ENCODE measurements at places on chromosomes 1 and 21.

DNA sequence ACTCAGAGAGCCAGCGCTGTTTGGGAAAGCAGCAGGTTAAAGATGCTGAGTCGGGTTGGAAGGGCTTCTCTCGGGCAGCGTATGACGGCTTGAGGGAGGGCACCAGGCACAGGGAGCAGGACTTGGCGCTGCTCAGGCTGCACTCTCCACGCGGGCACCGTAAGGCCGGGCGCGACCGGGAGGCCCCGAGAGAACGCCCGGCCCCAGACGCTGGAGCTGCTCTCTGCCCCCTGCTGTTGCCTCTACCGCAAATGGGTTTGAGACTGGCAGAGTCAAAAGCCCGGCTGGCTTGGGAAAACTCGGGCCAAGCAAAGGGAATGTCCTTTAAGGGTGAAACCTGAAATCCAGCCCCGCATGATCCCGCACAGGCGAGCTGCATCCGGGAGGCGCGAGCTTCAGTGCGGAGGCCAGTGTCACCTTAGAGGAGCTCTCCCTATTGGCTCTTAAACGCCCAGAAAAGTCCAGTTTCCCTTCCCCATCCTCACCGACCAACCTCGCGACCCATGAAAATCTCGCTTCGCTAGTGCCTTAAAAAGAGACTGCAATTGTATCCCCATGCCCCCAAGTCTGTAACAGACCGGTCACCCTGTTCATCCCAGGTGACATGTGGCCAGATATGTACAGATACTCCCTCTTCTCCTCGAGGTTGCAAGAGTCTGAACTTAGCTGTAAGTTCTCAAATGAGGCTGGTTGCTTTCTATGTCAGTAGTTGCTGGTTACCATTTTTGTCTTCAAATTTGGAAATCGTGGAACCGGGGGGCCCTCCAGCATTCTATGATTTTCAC lies 1.1 kb downstream of the PRRX1 start:
- DNase-seq: no peak

- DNase-seq: no peak
These were observed 409.6 kb upstream of the PKN2 start for GRCh38 chr1:88274431-88274830.

- DNase-seq: no peak
These were observed 19.7 kb upstream of the DIPK1A start for GRCh38 chr1:92980732-92981647.

DNA sequence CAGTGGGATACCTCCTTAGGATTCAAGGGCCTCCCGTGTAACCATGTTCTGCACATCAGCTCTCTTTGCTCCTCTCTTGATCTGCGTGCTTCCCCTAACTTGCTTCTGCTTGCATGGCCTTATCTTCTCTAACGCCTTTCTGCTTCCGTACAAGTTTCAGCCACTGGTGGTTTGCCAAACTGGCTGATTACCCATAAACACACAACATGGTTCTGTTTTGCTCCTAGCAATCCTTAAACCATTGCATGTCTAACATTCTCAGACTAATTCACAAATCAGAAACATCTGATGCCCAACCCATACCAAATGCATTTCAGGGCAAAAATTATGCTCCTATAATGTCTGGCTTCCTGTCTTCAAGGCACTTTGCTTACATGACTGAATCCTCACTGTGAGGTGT lies 166.4 kb downstream of the PBX1 start:
- DNase-seq: no peak

GRCh38 chr1:229619002-229619401 lies 6.9 kb downstream of the TAF5L start:
- DNase-seq: no peak

DNA sequence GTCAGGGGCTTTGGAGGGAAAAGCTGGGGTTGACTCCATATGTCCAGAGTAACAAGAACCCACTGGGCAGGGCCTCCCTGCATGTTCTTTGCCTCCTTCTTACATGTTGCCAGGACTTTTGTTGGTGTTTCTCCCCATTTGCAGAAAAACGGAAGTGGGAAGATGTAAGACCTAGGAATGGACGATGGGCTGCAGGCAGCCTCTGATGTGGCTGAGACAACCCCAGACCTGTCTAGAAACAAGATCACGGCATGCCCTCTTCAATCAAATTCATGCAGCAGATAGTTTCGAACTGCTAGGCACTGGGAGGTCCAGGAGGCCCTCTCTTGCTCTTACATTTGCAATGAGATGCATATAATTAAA lies 3.4 kb downstream of the FAM43B start:
- no peak for DNase-seq

GRCh38 chr1:25675729-25676476 lies 59.3 kb downstream of the MAN1C1 start:
- DNase-seq: no peak

DNA sequence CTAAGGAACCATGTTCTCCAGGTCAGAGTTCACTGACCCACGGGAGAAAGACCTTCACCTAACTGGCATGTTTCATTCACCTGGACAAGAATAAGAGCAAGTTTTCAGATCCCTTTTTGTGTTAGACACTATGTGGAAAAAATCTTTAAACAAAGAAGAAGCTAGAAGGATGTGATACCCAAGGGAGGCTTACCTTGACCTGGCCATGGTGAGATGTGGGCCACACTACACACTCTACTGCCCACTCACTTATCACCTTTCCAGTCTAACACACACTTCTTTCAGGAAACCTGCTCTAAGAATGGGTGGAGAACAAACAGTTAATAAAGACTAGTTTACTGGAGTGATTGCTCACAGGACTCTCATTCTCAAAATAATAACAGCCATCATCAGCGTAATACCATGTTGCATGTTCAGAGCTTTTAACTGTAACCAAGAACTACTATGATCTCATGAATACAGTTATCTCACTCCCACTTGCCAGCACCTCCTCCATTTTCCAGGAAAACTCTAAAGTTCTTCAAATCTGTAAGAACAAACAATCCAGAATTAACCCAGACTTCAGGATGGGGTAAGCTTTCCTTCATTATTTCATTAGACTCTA lies 1.4 kb downstream of the RGS8 start:
- no peak for DNase-seq

DNA sequence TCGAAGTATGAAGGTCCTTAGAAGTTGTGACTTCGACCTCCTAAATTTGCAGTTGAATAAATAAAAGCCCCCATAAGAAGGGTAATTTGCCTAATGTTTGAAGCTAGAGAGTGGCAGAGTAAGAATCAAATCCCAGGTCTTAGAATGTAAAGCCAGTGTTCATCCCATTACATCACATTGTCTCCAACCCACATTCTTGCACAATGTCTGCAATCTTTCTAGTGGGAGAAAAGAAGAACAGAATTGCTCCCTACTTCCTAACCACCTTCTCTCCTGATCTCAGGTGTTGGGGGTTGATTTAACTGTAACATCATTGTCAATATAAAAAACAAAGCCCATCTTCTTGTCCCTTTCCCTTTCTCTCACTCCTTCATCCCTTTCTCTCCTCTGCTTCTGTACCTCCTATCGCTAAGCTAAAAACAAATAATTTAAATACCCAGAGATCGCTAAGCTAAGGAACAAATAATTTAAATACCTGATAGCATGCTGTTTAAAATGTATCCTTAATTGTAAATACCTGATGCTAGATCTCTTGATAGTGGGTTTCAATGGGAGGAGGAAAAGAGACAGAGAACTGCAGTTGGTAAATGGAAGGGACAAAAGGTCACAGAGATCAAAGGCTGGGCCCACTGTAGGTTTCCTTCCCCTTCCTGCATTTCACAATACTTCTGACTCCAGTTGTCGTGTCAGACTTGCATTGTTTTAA lies 32.1 kb upstream of the CCDC190 start:
- DNase-seq: no peak

DNA sequence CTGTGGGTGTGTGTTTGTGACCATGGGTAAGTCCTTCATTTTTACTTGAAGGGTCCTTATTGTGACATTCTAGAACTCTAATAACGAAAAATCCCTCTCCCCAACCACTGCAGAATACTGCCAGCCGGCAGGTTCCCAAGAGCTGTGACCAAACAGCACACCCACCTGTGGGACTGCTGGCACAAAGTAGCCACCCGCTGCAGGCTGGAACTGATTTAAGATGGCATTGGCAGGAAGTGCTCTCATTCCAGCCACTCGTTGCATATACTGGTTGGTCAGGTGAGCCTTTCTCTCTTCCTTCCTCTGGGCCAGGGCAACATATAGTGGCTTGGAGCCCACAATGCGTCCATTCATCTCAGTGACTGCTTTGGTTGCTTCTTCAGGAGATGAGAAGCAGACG lies 11.6 kb downstream of the PABPC4 start:
- no peak for DNase-seq

- no peak for DNase-seq
These were observed 92.2 kb downstream of the CD58 start for GRCh38 chr1:116478621-116479020.

DNA sequence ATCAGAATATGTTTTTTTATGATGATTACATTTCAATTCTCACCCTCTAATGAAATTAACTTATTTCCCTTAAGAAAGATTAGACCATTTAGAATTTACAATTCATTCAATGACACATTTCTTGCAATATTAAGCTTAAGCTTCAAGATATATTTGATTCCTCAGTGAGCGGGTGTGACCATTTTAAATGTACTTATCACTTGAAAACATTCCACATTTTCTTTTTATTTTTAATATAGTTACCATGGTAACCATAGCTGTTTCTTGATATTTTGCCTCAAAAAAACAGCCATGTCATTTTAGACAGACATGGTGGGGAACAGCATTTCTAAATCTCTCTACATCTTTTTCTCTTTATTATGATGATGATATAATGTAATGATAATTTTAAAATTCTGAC lies 1029.0 kb upstream of the B3GALT2 start:
- DNase-seq: no peak

DNA sequence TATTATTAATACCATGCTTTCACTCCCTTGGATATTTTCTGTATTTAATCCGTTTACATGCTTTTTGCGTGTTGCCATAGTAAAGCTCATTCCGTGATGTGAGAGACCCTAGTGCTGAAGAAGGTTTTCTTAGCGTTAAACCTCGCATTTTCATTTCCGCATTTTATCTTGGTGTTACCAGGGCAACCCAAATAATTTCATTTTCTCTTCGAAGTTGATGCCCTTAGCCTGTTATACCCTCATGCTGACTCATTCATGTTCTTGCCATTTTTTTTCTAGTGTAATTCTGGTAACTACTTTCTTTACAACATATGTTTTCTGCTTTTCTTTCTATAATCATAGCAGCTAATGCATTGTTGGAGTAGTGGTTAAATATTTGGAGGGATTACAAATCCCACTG lies 37.2 kb downstream of the LRRC8C start:
- DNase-seq: no peak

GRCh38 chr1:73781251-73781650 lies 416.7 kb downstream of the LRRIQ3 start:
- no peak for DNase-seq

DNA sequence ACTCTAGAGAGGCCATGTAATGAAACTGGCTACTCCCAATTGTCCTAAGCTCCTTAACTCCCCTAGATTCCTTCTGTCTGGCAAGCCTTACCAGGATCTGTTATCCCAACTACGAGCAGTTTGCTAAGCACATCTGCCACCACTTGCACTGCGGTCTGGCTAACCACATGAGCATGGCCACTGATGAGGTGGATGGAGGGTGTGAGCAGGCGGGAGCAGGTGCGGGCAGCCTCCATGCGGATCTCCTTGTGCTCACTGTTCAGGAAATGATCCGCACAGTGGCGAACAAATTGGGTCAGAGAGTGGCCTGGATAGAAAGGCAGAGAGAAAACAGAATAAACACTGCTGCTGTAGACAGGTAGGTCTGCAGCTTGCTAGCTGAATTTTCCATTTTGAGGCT lies 24.0 kb downstream of the MTOR start:
- DNase-seq: no peak

DNA sequence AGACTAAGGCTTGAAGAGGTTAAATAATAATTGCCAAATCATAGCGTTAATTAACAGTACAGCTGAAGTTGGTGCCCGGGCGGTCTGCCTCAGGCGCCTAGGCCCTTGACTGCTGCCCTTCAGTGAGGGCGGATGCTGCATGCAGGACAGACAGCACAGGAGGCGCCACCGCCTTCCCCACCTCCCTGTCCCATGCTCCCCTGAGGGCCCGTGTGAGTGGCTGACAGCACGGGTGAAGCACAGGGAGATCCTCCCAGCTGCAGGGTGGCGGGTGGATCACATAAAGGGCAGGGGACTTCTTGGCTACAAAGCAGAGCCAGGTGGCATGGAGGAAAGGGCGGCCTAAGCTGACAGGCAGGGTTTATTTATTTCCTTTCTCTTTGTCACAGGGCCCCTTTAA lies 49.1 kb downstream of the DDX20 start:
- no peak for DNase-seq

DNA sequence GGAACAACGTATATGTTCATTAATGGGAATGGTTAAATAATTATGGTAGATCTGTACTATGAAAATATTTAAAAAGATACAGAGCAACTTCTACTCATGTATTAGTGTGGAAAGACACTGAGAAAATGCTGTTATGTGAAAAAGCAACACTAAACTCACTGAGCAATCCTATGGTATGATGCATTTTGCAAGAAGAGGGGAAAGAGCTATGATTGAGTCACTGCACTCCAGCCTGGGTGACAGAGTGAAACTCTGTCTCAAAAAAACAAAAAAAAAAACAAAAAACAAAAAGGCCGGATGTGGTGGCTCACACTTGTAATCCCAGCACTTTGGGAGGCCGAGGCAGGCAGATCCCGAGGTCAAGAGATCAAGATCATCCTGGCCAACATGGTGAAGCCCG lies 44.4 kb downstream of the ATP5PO start:
- DNase-seq: no peak

- DNase-seq: no peak
These were observed 79.3 kb upstream of the WARS2 start for GRCh38 chr1:119219711-119220110.

- DNase-seq: no peak
These were observed 56.9 kb downstream of the KIF1B start for GRCh38 chr1:10267319-10267718.

- DNase-seq: no peak
These were observed 57.7 kb downstream of the UBE2T start for GRCh38 chr1:202283991-202284390.

DNA sequence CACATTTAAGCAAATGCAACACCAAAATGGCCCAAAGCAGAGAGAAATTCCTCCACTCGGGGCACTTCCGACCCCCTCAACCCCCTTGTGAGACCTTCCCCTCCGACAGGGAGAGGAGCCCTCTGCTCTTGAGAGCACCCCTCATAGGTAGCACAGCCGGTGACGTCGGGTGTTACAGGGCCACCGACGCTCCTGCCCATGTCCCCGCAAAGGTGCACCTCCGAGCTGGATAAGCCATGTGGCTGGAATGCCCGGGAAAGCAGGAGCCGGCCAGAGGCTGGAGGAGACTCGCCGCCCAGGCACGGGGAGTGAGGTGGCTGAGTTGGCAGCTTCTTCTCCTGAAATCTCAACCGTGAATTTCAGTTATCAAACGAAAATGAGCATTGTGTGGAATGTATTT lies 67.1 kb upstream of the ARHGEF16 start:
- no peak for DNase-seq

- DNase-seq: no peak
These were observed 21.6 kb upstream of the ZNF678 start for GRCh38 chr1:227541796-227542152.

DNA sequence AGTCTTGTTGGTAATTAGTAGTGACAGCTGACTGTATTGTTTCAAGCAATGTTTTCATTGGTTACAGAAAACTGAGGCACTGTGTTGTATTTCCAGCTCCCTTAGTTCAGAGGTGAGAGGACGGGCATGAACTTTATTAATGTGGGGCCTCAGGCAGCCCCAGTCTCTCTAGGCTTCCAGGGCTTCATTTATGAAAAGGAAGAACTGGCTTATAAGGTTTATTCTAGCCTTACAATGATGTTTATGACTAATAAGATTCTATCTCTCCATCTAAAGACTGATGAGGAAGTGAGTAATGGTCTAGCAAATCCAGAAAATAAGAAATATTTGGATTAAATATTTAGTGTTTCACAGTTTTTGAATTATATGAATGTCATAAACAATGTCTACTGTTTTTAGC lies 41.5 kb downstream of the CBS start:
- no peak for DNase-seq

All from COR-L47 (cell line).